Pancreas (tissue), 10 donors: ENCODE measurements at places on chromosomes 7 and 10. TPM values are rescaled to one million over a fixed set of nuclear protein-coding genes. Genes with fewer than 3 reads are reported as not detected.

- DNase-seq: peak; percentile 83
These were observed 961 bp downstream of the SCRN1 start for GRCh38 chr7:29988424-29989256.

- no peak for DNase-seq
These were observed 605.7 kb downstream of the POM121L12 start for GRCh38 chr7:53641091-53641490.

DNA sequence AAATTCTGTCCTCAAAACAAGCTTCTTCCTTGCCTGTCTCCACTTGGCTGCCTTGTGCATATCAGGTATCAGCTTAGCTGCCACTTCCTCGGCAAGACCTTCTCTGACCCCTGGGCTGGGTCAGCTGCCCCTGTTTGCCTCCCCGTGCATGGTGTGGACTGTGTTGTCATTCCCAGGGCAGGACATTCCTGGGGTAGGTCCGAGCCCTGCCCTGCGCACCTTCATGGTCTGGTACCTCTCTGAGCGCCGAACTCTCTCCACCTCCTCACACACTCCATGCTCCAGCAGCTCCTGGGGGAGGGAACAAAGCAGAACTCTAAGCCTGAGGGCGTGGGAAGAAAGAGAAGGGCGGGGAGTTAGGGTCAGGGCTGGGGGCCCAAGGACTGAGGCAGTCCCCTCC lies 3.8 kb downstream of the POLM start:
- no peak for DNase-seq

ZNF425 gene
- 0.95 TPM for total RNA-seq

DNA sequence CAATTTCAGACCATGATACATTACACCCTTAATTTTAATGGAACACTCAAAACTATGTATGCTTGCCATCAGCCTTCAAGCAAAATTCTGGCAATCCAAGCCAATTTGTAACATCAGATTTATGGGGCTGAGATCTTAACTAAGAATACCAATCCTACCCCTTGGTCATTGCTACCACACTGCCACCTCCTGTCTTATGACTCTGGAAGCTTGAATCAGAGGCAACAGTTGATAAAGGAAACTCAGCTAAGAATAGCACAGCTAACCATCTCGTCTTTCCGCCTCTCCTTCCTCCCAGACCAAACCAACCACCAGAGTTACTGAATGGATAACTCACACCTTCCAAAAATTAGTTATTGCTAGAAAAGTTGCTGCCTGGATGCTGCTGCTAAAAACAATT lies 7.4 kb downstream of the IGF2BP3 start:
- no peak for DNase-seq

DNA sequence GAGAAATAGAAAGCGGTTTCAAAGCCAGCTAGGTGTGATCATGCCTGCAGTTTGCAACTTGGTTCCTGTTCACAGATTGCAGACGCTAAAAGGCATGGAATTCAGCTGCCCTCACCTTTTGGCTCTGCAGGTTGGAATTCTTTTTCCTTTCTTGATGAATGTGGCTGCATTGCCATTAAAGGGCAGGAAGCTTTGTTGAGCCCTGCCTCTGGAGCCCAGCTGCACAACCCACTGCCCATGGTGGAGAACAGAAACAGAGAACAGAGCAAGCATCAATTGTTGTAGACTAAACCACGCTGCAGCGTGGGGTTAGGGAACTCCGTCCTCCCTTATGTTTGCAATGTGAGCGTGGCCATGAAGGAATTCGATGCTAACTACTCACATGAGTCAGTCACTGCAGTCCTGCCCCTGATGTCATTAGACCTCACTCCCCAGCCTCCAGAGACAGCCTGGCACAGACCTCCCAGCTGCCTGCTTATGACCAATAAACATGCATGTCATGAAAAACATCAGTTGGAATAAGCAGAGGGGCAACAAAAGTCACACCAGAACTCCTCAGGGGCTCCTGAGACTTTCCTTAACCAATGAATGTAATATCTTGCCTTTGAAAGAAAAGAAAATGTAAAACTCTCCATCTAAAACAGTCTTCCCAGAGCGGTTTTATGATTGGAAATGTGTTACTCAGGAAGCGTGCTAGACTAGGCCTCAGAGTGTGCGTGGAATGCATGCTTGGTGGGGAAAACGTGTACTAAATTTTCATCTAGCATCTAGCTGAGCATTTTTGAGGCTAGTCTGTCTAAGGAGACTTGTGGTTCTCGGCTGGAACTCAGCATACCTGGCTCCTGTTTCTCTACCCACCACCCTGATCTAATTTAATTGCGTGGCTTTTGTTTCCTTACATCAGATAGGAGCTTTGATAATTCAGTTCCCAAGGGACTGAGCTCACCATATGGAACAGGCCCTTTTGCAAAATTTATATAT lies 232.2 kb downstream of the KIAA1217 start:
- DNase-seq: no peak

GRCh38 chr7:111384065-111384891 lies 178.0 kb downstream of the IMMP2L start:
- no peak for DNase-seq

SLC29A3 gene
- 7.0 TPM for total RNA-seq

- peak; percentile 38 for DNase-seq
These were observed 8.6 kb downstream of the BTBD16 start for GRCh38 chr10:122279725-122280141.

VWDE gene
- total RNA-seq: 2.7 TPM

- no peak for DNase-seq
These were observed 149.3 kb upstream of the SHH start for GRCh38 chr7:155961241-155962190.

GRCh38 chr10:116457488-116457887 lies 29.8 kb downstream of the PNLIPRP3 start:
- no peak for DNase-seq

TCF7L2 gene
- 11.7 TPM for total RNA-seq

MACC1 gene
- total RNA-seq: 27.0 TPM

GRCh38 chr7:25552998-25553397 lies 324.7 kb upstream of the NPVF start:
- no peak for DNase-seq

GRCh38 chr7:35576031-35576573 lies 118.8 kb downstream of the HERPUD2 start:
- DNase-seq: no peak
